ENCODE measurements at places on chromosomes 4 and X.

GRCh38 chr4:12421364-12421763, 992.7 kb upstream of the HS3ST1 start:
- ATAC-seq = no peak

- no peak for ATAC-seq
Measured at GRCh38 chr4:105357258-105357980, 116.4 kb downstream of the PPA2 start.

GRCh38 chr4:1400831-1401408, 5.3 kb downstream of the NKX1-1 start:
- no peak for ATAC-seq

- no peak for ATAC-seq
Measured at GRCh38 chr4:83703752-83704151, 167.8 kb downstream of the GPAT3 start.

GRCh38 chr4:78768452-78769180, 7.5 kb upstream of the BMP2K start:
- no peak for ATAC-seq

GRCh38 chr4:150136036-150136435, 57.8 kb downstream of the DCLK2 start:
- no peak for ATAC-seq

GRCh38 chr4:7559316-7559715, 124.6 kb upstream of the PSAPL1 start:
- ATAC-seq = no peak

DNA sequence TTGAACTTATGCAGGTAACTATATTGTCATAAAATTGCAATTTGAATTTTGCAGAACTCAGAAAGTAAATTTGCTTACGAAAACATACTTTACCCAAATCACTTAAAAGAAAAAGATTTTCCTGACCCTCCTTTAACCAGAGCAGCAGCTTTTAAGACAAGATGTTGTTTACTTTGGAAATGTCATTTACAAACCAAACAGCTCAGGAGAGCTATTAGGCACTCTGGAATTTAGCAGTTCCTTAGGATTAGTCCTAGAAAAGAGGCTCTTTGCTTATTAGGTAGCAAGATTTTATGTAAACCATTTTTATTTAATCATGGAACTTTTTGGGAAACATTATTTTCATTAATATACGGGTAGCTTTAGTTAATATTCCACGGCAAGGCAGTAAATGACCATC, 765.7 kb upstream of the POU3F4 start:
- ATAC-seq = no peak

GRCh38 chrX:155022585-155022984, at the start of gene F8:
Gene F8, minus strand, starts transcription at chrX:155022723. Its CDS starts 171 bp downstream, at chrX:155022552.
- no peak for ATAC-seq

GRCh38 chr4:186228514-186228894, 1.2 kb downstream of the KLKB1 start:
- no peak for ATAC-seq

GRCh38 chr4:40280586-40280985, 54.5 kb upstream of the CHRNA9 start:
- ATAC-seq = no peak

- no peak for ATAC-seq
Measured at GRCh38 chrX:131985526-131986049, 37.5 kb upstream of the STK26 start.

GRCh38 chrX:51955200-51955599, 61.8 kb downstream of the MAGED1 start:
- ATAC-seq = no peak

GRCh38 chrX:153593811-153594500, 5.0 kb downstream of the CCNQ start:
- no peak for ATAC-seq

Data from motor neuron (in vitro differentiated cells).